ENCODE measurements at places on chromosomes 5 and 9.

- DNase-seq, result no peak
Observed at GRCh38 chr5:179765400-179765799, 28.4 kb upstream of the LTC4S start.

DNA sequence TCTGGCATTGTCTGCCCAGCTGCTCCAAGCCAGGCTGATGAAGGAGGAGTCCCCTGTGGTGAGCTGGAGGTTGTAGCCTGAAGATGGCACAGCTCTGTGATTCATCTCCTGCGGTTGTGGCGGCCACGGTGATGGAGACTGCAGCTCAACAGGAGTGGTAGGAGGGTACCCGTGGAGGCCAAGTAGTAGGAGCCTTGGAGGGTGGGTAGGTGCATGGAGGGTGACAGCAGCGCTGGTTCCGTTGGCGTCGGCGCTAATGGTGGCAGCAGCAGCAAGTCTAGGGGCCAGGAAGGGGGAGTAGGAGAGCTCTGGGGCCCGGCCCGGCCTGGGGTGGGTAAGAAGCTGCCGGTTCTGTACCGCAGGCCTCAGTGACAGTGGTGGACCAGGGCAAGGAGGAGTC is 22.4 kb upstream of the TRIM52 start:
- DNase-seq, result no peak

DNA sequence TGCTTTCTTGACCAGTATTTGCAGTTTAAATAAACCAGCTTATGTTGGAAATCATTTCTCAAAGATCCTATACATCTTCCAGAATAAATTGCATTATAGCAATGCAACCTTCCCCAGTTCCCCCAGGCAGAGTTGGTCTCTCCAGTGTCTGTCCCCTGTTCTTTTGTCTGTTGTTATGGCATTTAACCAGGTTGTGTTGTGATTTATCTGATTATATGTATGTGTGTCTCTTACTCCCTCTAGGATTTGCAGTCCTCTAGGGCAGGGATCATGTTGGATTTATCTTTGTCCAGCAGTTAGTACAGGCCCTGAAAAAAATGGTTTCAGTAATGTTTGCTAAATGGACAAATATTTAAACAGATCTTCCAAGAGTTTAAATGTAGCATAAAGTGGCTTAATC is 17.3 kb downstream of the GARNL3 start:
- DNase-seq, result no peak

DNA sequence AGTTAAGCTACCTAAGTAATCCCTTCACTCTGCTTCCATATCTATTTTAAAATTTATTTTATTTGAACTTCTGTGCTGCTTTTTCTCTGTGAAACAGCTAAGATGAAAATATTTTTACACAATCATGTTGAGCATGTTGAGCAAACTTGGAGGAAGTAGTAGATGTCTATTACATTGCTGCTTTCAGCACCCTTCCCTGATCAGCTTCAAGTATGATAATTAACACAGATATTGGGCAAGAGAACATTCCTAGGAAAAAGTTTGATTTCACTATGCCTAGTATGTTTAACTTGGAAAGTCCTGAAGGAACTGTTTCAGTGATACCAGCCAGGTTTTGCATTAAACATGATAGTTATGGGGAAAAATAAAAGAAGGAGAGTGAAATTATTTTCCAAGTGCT is 283.6 kb downstream of the ELAVL2 start:
- DNase-seq, result no peak

GRCh38 chr5:111095982-111096381 is 3.8 kb downstream of the WDR36 start:
- no peak for DNase-seq

GRCh38 chr5:106610041-106610440 is 1060.7 kb downstream of the EFNA5 start:
- DNase-seq, result no peak

DNA sequence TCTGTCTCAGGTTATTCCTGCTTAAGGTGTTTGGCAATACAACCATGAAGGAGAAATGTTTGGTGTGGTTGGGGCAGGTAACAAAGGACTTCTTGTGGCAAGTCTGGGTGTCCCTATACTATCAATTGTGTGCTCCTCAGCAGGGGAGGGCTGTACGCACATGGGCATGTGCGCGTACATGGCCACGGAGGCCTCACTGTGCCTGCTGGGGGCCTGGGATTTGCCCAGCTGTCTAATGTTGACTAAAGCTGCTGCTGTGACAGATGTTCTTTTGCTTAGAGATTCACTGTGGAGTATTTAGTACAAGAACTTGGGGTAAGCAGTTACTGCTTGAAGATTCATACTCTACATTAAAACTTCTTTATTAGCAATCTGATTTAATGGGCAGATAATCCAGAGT is 97.5 kb downstream of the HSPA4 start:
- DNase-seq, result no peak

GRCh38 chr9:101376111-101376848 is 8.5 kb downstream of the BAAT start:
- DNase-seq, result no peak

GRCh38 chr9:82922686-82923085 is 140.3 kb downstream of the RASEF start:
- no peak for DNase-seq

DNA sequence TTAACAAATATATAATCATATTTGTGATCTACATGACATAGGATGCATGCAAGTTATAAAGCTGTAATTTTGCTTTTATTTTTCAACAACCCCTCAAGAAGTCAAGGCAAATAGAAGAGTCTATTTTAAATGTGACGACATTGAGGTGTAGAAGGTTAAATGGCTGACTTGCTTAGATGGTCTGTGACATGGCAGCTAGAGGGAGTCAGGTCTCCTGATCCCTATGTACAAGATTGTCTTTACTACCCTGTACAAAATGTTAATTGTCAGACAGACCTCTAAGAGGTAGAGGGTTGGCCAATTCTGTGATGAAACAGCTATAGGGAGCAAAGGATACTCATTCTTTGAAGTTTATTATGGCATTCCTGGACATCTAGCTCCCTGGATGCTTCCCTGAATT is 380.9 kb upstream of the MEF2C start:
- no peak for DNase-seq

DNA sequence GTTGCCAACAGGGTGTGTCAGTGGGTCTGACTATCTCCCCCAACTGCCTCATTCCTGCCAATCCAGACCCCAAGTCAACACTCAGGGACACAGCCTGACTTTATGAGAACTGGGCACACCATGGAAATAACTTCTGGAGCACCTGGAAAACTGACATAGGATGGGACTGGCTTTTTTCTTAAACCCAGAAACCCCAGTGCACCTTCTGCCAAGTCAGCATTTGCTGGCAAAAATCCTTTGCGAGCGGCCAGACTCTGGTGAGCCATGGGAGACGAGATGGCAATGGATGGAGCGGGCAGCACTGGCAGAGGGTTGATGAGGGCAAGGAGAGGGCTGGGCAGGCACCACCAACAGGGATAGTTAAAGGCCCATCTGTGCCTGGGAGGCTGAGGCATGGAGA is 114.4 kb upstream of the OSMR start:
- no peak for DNase-seq

- DNase-seq, result no peak
Observed at GRCh38 chr5:160968480-160968879, 116.5 kb upstream of the ATP10B start.

GRCh38 chr9:34318163-34318790 is 10.8 kb downstream of the KIF24 start:
- DNase-seq, result no peak

DNA sequence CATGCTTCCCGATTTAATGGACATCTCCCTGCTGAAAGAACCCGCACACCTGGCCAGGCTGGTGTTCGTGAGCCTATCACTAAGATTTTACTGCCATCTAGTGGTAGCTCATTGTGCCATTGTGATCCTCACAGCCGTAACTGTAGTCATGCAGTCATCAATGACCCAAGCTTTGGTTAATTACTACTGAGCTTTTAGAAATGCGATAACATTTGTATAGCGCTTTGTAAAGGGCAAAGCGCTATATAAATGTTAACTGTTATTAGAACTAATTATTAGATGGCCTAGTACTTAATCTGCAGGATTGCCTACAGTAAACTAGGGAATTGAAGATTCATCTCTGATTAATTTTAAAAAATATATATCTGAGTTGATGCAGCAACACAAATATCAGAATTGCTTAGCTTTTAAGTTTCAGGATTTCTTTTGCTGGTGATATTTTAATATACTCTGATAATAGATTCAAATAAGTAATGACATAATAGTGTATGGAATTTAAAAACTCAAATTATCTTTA is 90.2 kb downstream of the HACD4 start:
- DNase-seq, result peak; percentile 22

DNA sequence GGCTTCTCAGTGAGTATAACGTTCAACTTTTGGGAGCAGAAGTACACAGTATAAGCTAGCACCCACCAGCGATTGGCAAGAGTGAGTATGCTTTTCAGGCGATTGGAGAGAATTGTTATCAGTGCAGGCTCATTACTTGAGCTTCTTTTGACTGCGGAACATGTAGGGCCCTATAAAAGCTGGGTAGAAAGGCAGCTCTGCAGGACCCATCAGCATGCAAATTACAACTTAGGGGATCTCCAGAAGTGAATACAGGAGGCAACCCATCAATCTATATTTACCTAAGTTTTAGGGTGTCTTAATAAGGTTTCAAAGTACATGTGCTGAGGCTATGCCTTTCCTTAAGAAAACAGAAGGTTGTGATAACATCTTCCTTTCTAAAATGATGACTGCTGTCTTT is 225.0 kb downstream of the MLLT3 start:
- no peak for DNase-seq

DNA sequence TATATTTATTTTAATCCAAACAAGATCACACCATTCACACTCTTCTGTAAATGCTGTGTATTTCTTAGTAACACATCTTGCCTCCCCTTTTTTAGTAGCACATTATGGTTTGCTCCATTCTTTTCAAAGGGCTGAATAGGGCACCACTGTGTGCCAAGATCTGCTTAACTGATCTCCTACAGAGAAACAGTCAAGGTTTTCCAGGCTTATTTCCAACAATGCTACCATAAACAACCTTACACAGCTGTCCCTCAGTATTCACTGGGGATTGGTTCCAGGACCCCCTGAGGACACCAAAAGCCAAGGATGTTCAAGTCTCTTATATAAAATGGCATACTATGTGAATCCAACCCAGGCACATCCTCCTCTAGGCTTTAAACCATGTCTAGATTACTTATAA is 16.5 kb downstream of the GOLM1 start:
- DNase-seq, result no peak

DNA sequence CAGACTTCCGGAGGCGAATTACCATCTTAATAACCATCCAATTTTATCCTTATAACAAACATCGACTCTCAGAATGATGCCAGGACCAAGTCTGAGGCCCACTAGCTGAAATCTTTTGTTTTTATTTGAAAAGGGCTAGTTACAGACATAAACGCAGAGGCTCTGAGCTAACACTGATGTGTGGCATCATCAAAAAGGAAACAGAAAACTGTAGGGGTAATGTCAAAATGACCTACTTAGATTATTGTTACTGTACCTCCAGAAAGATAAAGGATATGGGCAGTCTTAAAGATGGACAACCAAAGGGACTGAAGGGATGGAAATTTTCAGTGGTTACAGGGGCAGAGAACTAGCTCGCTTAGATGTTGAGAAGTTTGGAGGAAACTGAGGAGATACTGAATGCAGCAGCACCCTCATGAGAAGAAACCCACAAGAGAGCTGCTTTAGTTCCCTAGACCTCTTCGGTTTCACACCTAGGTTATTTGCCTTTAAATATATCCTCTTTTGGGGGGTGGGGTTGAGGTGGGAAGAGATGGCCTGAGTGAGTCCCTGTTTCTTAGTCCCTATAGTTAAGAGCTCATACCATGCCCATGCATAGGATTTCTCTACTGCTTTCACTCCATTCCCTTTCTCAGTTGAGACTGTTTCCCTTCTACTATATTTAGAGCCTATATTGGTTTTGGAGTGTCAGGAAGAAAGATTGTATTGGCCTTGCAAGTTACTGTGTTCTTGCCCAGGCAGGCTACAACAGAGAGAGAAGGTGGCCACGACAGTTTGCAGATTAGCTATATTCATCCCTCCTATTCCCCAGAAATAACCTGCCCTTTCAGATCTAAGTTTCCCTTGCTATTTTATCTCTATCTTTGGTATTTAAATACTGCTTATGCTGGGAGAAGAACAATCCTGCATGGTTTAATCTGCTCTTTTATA is 320.4 kb upstream of the EFNA5 start:
- DNase-seq, result no peak

DNA sequence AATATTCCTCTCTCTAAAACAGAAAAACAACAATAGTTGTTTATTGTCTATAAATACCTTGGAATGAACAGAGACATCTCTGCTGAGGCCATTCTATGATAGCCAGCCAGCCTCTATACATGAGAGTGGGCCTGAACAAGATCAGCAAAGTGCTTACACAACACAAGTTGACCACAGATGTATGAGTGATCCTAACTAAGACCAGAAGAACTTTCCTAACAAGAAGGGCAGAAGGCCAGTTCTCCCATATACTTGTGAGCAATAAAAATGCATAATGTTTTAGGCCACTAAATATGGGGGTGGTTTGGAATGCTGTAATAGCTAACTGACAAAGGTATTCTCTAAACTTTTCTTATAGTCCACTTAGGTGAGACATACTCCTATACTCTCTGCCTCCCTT is 345.7 kb downstream of the SPATA31D1 start:
- no peak for DNase-seq

DNA sequence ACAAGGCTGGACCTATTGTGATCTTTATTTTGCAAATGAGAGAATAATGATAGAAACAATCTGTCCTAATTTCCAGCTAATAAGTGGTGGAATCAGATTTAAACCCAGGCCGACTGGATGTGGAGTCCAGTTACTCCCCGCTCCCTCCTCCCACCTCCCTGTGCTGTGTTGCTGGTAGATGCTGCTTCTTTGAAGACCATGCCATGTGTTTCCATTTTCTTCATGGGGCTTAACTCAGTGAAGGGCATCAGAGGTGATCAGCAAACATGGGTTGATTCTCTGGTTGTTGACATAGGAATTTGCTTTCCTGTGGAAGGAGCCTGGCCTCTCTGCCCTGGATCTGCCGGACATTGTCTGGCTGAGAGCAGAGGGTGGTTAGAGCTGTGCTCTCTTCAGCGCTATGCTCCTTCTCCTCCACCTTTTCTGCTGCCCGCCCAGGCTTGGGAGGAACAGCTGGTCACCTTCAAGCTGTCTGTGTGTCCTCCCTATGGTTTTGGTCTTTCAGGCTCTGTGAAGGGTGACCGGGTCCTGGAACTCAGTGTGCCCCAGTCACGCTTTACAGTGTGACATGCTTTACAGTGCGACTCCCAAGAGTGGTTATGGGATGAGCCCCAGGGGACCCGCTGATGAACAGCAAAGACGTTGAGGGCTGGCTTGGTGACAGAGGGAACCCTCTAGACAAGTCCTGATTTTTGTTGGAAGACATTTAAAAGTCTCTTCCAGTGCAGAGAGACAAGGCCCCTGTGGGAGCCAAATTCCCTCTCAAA is 68.4 kb upstream of the RPS23 start:
- no peak for DNase-seq

DNA sequence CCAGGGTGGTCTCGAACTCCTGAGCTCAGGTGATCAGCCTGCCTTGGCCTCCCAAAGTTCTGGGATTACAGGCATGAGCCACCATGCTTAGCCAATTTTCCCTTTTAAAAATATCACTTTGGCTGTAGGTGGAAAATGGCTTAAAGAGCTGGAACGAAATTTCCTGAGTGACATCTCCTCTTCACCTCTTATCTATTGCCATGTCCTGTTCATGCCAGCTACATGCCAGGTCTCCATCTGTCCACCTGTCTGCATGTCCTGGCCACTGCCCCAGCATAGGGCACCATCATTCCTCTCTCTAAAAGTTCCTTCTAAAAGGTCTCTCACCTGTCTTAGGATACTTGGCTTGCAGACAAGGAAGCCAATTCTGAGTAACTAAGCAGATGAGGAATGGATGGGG is 2.8 kb upstream of the GRK6 start:
- DNase-seq, result no peak

- no peak for DNase-seq
Observed at GRCh38 chr9:114349713-114350480, 20.2 kb downstream of the ORM2 start.
